ENCODE measurements at places on chromosomes 13 and 19. TPM values are rescaled to one million over a fixed set of nuclear protein-coding genes. Genes with fewer than 3 reads are reported as not detected.

Gene LYL1
- total RNA-seq = 21.0 TPM

Gene MCEMP1
- not detected for total RNA-seq

Gene PPP1R13L
- total RNA-seq = 3.4 TPM

Gene NLRP4
- not detected for total RNA-seq

Gene WDR18
- total RNA-seq = 19.2 TPM

Gene TMEM143
- total RNA-seq = 10.5 TPM

Gene CCDC61
- 8.8 TPM for total RNA-seq

DNA sequence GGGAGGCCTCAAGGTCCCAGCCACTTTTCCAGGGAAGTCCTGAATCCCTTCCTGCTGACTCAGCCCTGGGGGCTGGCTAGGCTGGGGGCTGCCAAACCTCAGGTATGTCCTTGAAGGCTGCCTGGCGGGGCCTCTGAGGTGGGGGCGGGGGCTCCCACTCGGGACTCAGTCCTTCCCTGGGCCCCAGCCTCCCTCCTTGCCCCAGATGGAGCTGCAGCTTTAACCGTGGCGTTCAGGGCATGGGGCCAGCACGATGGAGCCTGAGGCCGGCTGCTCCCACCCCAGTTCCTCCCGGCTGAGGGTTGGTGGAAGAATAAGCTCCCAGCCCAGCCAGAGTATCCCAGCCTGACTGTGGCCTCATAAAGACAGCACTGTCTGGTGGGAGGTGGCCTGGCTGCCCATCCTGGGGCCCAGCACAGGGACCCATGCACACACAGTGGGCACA, 12.4 kb downstream of the CILP2 start:
- H3K4me3 ChIP-seq = no peak overlapping the region
- H3K36me3 ChIP-seq = no peaks in the 10 kb centered on the region
- H3K27ac ChIP-seq = no peak overlapping the region

GRCh38 chr19:42846597-42846996, 32.9 kb downstream of the PSG1 start:
- no peaks in the 10 kb centered on the region for H3K36me3 ChIP-seq
- H3K4me1 ChIP-seq = no peaks in the 10 kb centered on the region
- no peak overlapping the region for H3K4me3 ChIP-seq

DNA sequence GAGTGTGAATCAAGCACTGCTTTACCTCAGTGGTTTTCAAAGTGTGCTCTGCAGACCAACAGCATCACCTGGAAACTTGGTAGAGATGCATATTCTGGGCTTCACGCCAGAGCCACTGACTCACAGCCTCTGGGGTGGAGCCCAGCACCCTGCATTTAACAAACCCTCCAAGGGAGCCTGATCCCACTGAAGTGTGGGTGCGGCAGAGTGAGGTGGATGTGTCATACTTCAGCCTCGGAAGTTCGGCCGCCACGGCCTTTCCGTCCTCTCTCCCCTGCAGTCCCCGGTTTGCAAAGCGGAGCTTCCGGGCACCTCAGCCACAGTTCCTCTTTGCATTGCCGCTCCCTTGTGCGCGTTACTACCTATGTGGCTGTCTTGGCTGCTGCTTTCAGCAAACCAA, 33.3 kb upstream of the MICU2 start:
- H3K36me3 ChIP-seq = no peaks in the 10 kb centered on the region
- DNase-seq = no peak
- H3K4me3 ChIP-seq = no peak overlapping the region
- no peaks in the 10 kb centered on the region for H3K4me1 ChIP-seq
- H3K27me3 ChIP-seq = peaks cover 9% of the 10 kb centered on the region

GRCh38 chr13:70469077-70469476, 360.8 kb upstream of the KLHL1 start:
- no peak overlapping the region for H3K4me3 ChIP-seq
- no peaks in the 10 kb centered on the region for H3K36me3 ChIP-seq
- DNase-seq = no peak
- no peaks in the 10 kb centered on the region for H3K27me3 ChIP-seq
- no peaks in the 10 kb centered on the region for H3K4me1 ChIP-seq
- no peak overlapping the region for H3K27ac ChIP-seq

GRCh38 chr13:85137516-85137915, 661.7 kb downstream of the SLITRK6 start:
- H3K36me3 ChIP-seq = no peaks in the 10 kb centered on the region
- H3K4me3 ChIP-seq = no peak overlapping the region
- DNase-seq = no peak
- no peak overlapping the region for H3K27ac ChIP-seq

DNA sequence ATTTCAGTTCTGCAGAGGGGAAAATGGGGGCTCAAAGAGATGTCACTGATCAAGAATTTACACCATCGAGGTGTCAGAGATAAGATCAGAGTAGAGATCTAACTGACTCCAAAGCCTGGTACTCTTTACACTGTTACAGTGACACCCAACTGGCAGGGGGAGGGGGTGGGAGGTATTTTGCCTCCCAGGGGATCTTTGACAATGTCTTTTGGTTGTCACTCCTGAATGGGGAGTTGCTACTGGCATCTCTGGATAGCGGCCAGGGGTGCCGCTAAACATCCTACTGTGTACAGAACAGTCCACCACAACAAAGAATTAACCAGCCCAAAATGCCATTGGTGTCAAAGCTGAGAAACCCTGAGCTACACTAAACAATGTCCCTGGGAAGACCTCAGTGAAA, 3.1 kb downstream of the FPR3 start:
- H3K4me3 ChIP-seq = no peak overlapping the region
- DNase-seq = no peak
- no peaks in the 10 kb centered on the region for H3K36me3 ChIP-seq
- H3K27me3 ChIP-seq = no peaks in the 10 kb centered on the region

- no peaks in the 10 kb centered on the region for H3K4me1 ChIP-seq
- no peaks in the 10 kb centered on the region for H3K36me3 ChIP-seq
- no peak overlapping the region for H3K27ac ChIP-seq
Measured at GRCh38 chr13:66659701-66660467, 570.3 kb downstream of the PCDH9 start.

- no peaks in the 10 kb centered on the region for H3K4me1 ChIP-seq
- H3K27me3 ChIP-seq = no peaks in the 10 kb centered on the region
- H3K4me3 ChIP-seq = no peak overlapping the region
Measured at GRCh38 chr19:38733493-38734175, 10.6 kb downstream of the CAPN12 start.

- H3K27me3 ChIP-seq = no peaks in the 10 kb centered on the region
- no peaks in the 10 kb centered on the region for H3K4me1 ChIP-seq
- no peaks in the 10 kb centered on the region for H3K36me3 ChIP-seq
- no peak overlapping the region for H3K4me3 ChIP-seq
- no peak for DNase-seq
Measured at GRCh38 chr13:99819967-99820366, 151.6 kb downstream of the ZIC5 start.

DNA sequence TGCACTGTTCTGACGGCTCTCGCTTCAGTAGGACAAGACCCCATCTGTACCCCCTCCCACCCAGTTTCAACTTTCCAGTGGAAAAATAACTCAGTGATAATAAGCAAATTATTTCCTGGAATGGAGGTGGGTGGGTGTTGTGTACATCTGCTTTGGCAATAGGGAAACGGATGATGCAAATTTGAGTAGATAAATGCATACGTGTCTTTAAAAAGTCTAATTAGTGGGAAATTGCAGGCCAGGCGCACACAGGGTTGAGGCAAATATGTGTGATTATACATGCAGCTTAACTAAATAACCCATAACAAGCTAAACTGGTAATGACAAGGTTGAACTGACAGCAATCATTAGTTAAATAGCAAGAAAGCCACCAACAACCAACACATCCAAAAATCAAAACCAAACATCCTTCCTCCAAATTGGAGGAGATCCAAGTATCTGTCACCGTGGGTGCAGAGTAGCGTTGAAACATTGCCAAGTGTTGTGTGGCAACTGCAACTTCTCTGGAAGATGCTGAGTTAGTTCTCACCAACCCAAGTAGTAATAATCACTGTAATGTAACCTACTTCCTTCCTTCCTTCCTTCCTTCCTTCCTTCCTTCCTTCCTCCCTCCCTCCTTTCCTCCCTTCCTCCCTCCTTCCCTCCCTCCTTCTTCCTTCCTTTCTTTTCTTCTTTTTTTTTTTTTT, 54.6 kb downstream of the TRPM4 start:
- DNase-seq = no peak
- no peaks in the 10 kb centered on the region for H3K27me3 ChIP-seq
- H3K27ac ChIP-seq = no peak overlapping the region
- no peak overlapping the region for H3K4me3 ChIP-seq
- no peaks in the 10 kb centered on the region for H3K4me1 ChIP-seq
- no peaks in the 10 kb centered on the region for H3K36me3 ChIP-seq

DNA sequence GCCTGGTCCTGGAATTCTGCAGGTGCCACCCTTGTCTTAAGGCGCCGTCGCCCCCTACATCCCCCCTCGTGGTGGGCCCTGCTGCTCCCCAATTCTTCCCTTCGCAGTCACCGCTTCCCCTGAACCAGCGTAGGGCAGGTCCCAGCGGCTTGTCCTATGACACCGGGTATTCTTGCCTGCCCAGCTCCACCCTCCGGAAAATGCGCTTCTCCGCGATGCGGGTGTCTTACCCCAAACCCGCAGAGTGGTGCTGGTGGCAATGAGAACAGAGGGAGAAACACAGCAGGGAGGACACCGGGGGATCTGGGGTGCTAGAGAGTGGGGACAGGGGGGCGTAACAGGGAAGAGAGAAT, 9.0 kb downstream of the ZNF808 start:
- DNase-seq = no peak
- H3K36me3 ChIP-seq = no peaks in the 10 kb centered on the region
- no peaks in the 10 kb centered on the region for H3K4me1 ChIP-seq
- H3K27me3 ChIP-seq = no peaks in the 10 kb centered on the region
- peak overlapping the region; percentile 88 for H3K27ac ChIP-seq
- peak overlapping the region; percentile 81 for H3K4me3 ChIP-seq

GRCh38 chr13:20400774-20401173, 124.9 kb downstream of the CRYL1 start:
- no peak for DNase-seq
- H3K27me3 ChIP-seq = no peaks in the 10 kb centered on the region
- H3K4me1 ChIP-seq = no peaks in the 10 kb centered on the region

DNA sequence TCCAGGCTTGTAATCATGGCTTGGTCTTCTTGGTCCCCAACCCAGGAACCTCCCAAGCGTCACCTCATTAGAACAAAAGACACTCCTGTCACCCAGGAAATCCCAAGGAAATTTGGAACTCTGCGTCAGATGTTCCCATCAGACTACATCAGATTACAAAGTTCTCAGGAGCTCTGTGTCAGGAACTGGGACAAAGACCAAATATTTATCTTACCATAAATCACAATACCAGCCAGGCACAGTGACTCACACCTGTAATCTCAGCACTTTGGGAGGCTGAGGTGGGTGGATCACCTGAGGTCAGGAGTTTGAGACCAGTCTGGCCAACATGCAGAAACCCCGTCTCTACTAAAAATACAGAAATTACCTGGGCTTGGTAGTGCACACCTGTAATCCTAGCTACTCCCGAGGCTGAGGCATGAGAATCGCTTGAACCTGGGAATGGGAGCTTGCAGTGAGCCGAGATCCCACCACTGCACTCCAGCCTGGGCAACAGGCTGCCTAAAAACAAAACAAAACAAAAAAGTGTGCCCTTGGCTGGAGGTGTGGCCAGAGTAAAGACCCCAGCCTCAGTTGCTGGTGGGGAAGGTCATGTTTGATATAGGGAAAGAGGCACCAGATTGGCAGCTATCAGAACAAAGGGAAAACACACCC, 16.7 kb upstream of the CCDC124 start:
- no peak overlapping the region for H3K27ac ChIP-seq
- H3K4me3 ChIP-seq = no peak overlapping the region
- no peaks in the 10 kb centered on the region for H3K4me1 ChIP-seq
- H3K36me3 ChIP-seq = no peaks in the 10 kb centered on the region
- no peak for DNase-seq
- no peaks in the 10 kb centered on the region for H3K27me3 ChIP-seq

DNA sequence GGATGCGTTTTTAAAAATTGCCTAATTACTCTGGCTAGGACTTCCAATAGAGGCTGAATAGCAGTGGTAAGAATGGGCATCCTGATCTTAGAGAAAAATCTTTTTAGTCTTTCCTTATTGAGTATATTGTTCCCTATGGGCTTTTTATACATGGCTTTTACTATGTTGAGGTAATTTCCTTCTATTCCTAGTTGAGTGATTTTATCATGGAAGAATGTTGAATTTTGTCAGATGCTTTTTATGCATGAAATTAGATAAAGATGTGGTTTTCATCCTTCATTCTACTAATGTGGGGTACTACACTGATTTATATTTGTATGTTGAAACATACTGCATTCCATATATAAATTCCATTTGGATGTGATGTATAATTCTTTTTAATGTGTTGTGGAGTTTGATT, 2673.8 kb downstream of the PCDH9 start:
- no peak overlapping the region for H3K27ac ChIP-seq
- no peaks in the 10 kb centered on the region for H3K36me3 ChIP-seq
- no peak for DNase-seq
- no peaks in the 10 kb centered on the region for H3K4me1 ChIP-seq

Data from breast epithelium (tissue), 4 donors.